RWPE2 (cell line): ENCODE measurements at places on chromosomes 1 and 21.

- H3K27me3 ChIP-seq: no peaks in the 10 kb centered on the region
- H3K4me3 ChIP-seq: no peak overlapping the region
- no peak for DNase-seq
- no peaks in the 10 kb centered on the region for H3K36me3 ChIP-seq
These were observed 71.4 kb downstream of the CD247 start for GRCh38 chr1:167446966-167447365.

- no peaks in the 10 kb centered on the region for H3K27me3 ChIP-seq
- H3K4me3 ChIP-seq: no peak overlapping the region
- no peak for DNase-seq
These were observed 258.3 kb downstream of the OLFM3 start for GRCh38 chr1:101738475-101738874.

- no peak for DNase-seq
- H3K27me3 ChIP-seq: no peaks in the 10 kb centered on the region
- H3K4me1 ChIP-seq: peaks cover 4% of the 10 kb centered on the region
- no peaks in the 10 kb centered on the region for H3K36me3 ChIP-seq
- H3K4me3 ChIP-seq: no peak overlapping the region
- no peak overlapping the region for H3K27ac ChIP-seq
These were observed 11.5 kb upstream of the SLC44A3 start for GRCh38 chr1:94808669-94809068.

DNA sequence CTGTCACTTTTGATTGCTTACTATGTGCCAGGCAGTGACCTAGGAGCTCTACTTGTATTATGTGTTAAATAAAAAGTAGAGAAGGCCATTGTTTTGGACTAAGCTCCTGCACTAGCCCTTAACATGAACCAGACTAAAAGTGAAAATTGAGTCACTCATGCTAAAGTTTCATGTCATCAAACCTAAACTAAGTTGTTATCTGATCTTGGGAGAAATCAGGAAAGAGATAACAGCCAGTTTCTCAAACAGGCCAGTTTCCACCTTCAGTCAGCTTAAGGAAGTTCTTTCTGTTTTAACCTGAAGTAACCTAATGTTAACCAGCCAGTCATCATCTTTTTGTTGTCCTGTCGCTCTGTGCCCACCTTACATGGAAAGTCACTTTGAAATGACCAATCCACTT is 102.1 kb upstream of the MARK1 start:
- H3K4me3 ChIP-seq: no peak overlapping the region
- no peaks in the 10 kb centered on the region for H3K36me3 ChIP-seq
- DNase-seq: no peak
- no peak overlapping the region for H3K27ac ChIP-seq
- H3K4me1 ChIP-seq: no peaks in the 10 kb centered on the region

GRCh38 chr1:157105988-157106812 is 6.6 kb upstream of the ETV3L start:
- H3K36me3 ChIP-seq: no peaks in the 10 kb centered on the region
- H3K27me3 ChIP-seq: no peaks in the 10 kb centered on the region
- H3K4me3 ChIP-seq: no peak overlapping the region

DNA sequence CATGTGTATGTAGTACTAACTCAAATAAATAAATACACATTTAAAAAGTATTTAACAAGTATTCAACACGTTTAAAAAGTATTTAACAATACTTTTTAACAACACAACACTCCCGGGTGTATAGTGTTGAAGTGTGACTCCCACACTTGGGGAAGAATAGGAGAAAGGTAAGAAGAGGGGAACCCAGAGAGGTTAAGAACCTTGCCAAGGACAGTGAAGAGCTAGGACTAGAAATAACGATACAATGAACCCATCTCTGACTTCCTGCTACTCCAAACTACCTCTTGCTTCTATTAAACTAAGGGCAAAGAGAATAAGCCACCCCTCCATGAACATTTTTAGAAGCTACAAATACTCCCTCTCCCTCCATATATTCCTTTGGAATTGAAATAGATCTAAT is 1.7 kb upstream of the GFI1 start:
- no peak overlapping the region for H3K4me3 ChIP-seq
- no peak for DNase-seq
- H3K27ac ChIP-seq: no peak overlapping the region
- H3K27me3 ChIP-seq: peaks cover 59% of the 10 kb centered on the region
- no peaks in the 10 kb centered on the region for H3K36me3 ChIP-seq
- no peaks in the 10 kb centered on the region for H3K4me1 ChIP-seq

DNA sequence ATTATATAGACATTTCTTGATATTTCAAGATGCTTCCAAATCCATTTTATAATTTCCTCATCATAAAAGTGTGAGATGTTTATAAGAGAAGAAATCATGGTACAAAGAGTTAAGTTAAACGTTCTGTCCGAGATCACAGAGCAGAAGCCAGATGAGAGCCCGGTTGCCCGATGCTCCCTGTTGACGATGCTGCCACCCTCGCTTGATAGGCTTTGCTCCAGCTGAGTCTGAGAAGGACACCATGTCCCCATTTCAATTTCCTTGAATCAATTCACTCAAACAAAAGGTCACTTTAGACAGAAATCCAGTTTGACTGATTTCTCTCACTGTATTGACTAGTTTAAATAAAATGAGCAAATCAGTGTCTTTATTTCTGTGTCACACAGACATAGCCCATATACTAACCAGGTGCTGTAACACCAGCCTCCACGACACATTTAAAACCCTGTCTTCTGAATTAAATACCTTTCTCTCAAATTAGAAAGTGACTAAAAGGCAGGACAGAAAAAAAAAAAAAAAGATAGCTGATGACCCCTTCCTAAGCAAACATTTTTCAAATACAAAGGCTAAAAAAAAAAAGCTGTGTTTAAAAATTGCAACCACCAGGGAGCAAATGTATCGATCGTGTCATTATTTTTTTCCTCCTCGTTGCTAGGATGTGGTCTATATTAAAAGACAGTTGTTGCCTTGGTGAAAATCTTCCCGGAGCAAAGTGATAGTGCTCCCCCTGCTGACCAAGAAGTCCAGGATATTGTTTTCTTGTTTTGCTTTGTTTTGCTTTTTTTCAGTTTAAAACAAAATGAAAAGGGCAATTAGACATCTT is 35.2 kb downstream of the DNASE2B start:
- H3K27me3 ChIP-seq: no peaks in the 10 kb centered on the region
- no peak overlapping the region for H3K27ac ChIP-seq
- H3K4me3 ChIP-seq: no peak overlapping the region
- peaks cover 9% of the 10 kb centered on the region for H3K4me1 ChIP-seq

GRCh38 chr1:118621839-118622238 is 366.3 kb downstream of the TBX15 start:
- no peak for DNase-seq
- H3K36me3 ChIP-seq: no peaks in the 10 kb centered on the region
- no peak overlapping the region for H3K27ac ChIP-seq
- H3K4me3 ChIP-seq: no peak overlapping the region
- no peaks in the 10 kb centered on the region for H3K27me3 ChIP-seq

DNA sequence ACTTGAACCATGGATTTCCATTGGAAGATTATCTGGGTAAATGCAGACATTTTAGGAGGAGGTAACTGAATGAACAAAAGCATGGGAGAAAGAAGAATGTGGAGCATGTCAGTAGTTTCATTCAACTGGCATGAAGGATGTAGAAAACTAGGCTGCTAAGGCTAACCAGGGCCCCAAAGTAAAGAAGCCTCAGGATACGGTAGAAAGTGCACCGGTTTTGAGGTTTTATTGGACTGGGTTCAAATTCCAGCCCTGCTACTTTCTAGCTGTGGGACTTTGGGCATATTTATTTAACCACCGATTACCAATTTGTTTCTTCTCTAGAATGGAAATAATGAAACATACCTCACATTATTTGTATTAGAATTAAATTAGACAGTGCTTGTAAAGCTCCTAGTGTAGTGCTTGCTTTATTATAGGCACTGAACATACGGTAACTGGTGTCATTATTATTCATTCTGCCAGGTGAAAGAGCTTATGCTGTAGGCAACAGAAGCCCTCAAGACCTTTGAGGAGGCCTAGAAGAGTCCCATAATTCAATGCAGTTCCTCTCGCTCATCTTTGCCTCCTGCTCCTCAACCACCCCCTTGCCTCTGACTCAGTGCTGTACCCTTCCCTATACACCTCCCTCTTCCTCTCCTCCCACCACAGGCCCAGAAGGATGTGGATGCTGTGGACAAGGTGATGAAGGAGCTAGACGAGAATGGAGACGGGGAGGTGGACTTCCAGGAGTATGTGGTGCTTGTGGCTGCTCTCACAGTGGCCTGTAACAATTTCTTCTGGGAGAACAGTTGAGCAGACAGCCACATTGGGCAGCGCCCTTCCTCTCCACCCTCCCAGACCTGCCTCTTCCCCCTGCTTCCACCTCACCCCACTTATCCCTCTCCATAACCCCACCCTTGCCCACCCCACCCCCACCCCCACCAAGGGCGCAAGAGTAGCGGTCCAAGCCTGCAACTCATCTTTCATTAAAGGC is 2.5 kb upstream of the CHTOP start:
- H3K4me3 ChIP-seq: no peak overlapping the region
- no peak for DNase-seq
- H3K36me3 ChIP-seq: peaks cover 17% of the 10 kb centered on the region
- no peaks in the 10 kb centered on the region for H3K27me3 ChIP-seq
- H3K4me1 ChIP-seq: peaks cover under 1% of the 10 kb centered on the region
- no peak overlapping the region for H3K27ac ChIP-seq

DNA sequence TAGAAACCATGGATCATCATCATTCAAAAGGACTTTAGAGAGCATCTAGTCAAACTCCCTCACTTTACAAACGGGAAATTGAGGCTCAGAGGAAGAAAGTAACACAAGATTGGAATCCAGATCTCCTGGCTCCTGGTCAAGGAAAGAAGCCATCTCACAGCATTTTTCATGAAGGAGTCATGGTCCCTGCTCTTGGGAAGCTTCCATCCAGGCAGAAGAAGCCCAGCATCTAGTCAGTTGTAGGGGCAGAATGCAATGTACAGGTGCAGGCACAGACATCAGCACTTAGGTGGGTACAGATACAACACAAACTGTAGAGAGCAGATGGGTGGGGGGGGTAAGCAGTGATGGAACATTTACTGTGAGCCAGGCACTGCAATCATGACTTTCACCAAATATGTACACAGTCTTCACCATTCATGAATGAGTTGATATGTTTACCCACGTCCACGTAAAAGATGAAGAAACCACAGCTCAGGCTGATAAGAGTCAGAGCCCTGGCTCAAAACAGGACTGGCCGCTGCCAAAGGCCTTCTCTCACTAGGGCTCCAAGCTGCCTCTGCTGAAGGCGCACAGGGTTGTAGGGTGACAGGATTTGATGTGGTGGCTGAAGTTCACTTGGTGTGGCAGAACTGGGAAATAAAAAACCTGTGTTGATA is 44.0 kb downstream of the OPTC start:
- H3K4me1 ChIP-seq: peaks cover 33% of the 10 kb centered on the region
- DNase-seq: no peak
- no peaks in the 10 kb centered on the region for H3K27me3 ChIP-seq
- H3K36me3 ChIP-seq: no peaks in the 10 kb centered on the region

DNA sequence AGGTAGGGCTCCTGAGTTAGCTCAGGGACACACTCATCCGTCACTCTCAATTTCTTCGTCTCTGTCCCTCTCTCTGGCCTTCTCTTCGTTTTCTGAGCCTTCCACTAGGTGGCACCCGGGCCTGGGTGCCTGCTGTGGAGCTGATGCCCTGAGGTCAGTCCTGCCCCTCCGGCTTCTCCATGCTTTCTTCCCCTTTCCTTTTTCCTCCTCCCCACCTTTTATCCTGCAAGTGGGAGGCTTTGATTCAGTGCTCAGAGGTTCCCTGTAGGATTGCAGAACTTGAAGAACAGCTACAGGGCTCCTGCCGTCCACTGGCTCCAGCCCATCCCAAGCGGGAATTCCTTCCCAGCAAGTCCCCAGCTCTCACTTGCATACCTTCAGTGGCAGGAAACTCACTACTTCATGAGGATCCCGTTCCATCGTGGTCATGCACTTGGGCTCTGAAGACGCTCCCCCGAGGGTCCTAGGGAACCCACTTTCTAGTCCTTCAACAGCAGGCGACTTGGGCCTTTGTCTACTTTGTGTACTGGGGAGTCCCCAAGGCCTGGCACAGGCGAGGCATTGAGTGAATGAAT is 45.6 kb downstream of the SRRM1 start:
- no peaks in the 10 kb centered on the region for H3K27me3 ChIP-seq
- H3K27ac ChIP-seq: no peak overlapping the region
- no peak overlapping the region for H3K4me3 ChIP-seq
- H3K4me1 ChIP-seq: peaks cover 5% of the 10 kb centered on the region
- no peaks in the 10 kb centered on the region for H3K36me3 ChIP-seq
- DNase-seq: no peak

DNA sequence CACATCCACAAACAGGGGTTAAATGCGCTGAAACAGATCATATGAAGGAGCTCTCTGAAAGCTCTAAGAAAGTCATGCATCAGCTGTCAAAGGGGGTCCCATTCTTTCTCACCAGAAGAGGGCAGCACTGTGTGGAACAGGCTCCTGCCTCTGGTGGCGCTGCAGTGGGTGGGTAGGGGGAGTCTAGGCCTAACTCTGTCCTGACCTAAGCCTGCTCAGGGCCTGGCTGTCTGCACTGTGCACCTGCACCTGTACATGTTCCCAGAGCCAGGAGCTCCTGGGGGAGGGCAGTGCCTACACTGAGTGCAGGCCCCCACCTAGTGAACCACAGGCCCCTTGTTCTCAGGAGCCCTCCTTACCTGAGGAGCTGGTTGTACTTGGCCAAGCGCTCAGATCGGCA is 16.0 kb downstream of the ENO1 start:
- peaks cover 8% of the 10 kb centered on the region for H3K4me1 ChIP-seq
- H3K27ac ChIP-seq: no peak overlapping the region
- H3K27me3 ChIP-seq: no peaks in the 10 kb centered on the region
- DNase-seq: no peak
- no peak overlapping the region for H3K4me3 ChIP-seq
- H3K36me3 ChIP-seq: peaks cover 96% of the 10 kb centered on the region

DNA sequence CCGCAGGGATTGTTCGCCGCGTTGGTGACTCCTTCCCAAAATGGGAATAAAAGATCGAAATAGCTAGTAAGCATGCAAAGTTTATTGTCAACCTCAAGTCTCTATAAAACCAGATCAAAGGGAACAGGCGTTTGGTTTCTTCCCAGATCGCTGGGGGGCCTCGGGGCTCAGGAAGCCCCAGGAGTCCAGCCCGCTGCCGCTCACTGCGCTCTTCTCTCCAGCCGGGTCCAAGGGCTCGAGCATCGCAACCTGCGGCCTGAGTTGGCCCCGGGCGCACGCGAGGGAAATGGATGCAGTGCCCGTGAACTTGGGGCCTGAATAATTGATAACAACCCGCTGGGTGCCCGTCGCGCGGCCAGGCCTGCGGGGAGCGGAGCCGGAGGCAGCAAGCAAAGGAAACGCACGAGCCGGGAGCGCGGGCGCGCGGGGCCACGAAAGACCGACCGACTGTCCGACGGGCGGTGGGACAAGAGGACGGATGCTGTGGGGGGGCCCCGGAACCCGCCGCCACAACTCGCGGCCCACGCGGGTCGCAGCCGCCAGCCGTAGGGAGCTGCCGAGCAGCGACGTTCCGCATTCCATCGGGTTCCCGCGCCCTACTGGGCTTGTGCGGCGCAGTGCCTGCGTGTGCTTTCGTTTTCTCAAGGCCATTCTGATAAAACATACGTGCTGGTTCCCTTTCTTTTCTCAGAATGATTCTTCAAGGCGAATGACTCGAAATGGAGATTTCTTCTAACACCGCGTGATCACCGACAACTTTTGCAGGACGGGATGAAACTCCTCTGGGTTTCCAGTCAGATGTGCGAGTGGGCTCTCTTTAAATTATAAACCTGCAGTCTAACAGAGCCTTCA is 14.0 kb upstream of the ALX3 start:
- H3K27ac ChIP-seq: no peak overlapping the region
- no peaks in the 10 kb centered on the region for H3K4me1 ChIP-seq
- DNase-seq: no peak
